Astrocyte (in vitro differentiated cells and primary cell): ENCODE measurements at places on chromosomes 5 and 9. TPM values are rescaled to one million over a fixed set of nuclear protein-coding genes. Genes with fewer than 3 reads are reported as not detected.

MAP1B gene
- total RNA-seq: 386 and 476 TPM in 2 replicates

SLC35D2 gene
- total RNA-seq: 36.6 and 37.3 TPM in 2 replicates

CCDC192 gene
- total RNA-seq: not detected in 2 replicates

GDA gene
- total RNA-seq: not detected in 2 replicates

CDHR2 gene
- total RNA-seq: 0.43 and 0.50 TPM in 2 replicates

PRUNE2 gene
- 7.7 and 8.7 TPM in 2 replicates for total RNA-seq
